ENCODE measurements at places on chromosomes 5 and 9.
A peak's percentile ranks its signal among the peaks of the same experiment; 100 is the strongest.

GRCh38 chr5:174427304-174427703 lies 297.1 kb upstream of the MSX2 start:
- DNase-seq, result peak; percentile 70

DNA sequence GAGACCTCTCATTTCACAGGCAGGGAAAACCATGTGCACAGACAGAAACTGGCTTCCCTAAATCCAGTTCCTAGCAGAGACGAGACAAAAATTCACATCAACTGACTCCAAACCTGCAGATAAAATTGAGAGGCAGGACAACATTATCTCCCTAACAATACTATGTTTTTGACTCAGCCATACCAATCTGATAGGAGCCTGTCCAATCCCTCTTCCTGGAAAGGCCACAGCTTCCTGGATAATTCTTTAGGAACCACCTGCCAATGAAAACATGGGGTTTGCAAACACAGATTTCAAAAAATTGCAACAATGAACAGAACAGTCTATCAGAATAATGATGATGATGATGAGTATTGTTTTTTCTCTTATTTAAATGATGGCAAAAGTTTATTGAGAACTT lies 22.4 kb downstream of the SH3TC2 start:
- DNase-seq, result no peak

- DNase-seq, result no peak
These were observed 60.2 kb upstream of the TRIO start for GRCh38 chr5:14082973-14083372.

GRCh38 chr9:105816202-105816744 lies 121.9 kb downstream of the TMEM38B start:
- DNase-seq, result no peak

GRCh38 chr5:149578896-149579295 lies 2.4 kb upstream of the ARHGEF37 start:
- no peak for DNase-seq

DNA sequence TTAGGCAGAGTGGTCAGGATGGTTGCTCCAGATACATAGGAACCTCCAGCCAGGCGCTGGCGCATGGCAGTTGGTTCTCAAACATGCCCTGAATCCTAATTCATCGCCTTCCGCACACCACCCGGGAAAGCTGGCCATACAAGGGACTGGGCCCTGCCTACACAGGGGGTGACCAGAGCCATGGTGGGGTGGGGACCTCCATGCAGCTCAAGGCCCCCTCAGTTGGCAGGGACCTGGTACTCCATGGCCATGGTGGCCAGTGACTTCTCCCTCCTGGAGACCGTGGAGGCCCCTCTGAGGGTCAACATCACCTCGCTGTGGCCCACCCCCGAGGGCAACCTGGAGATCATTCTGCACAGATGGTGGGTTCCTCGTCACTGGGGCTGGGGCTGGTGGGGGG lies 26.8 kb downstream of the PAEP start:
- no peak for DNase-seq

Data from NCI-H748 treated with DMSO at 0.1 percent for 48 hours (cell line).